Muscle of arm (tissue), 14 donors: ENCODE measurements at places on chromosomes 5 and 9. TPM values are rescaled to one million over a fixed set of nuclear protein-coding genes. Genes with fewer than 3 reads are reported as not detected.

GABRA1 gene
- not detected for polyA plus RNA-seq

NEUROG1 gene
- not detected for polyA plus RNA-seq

ARHGEF39 gene
- polyA plus RNA-seq: 5.0 TPM

AGXT2 gene
- polyA plus RNA-seq: 0.13 TPM

RFX3 gene
- polyA plus RNA-seq: not detected

DNA sequence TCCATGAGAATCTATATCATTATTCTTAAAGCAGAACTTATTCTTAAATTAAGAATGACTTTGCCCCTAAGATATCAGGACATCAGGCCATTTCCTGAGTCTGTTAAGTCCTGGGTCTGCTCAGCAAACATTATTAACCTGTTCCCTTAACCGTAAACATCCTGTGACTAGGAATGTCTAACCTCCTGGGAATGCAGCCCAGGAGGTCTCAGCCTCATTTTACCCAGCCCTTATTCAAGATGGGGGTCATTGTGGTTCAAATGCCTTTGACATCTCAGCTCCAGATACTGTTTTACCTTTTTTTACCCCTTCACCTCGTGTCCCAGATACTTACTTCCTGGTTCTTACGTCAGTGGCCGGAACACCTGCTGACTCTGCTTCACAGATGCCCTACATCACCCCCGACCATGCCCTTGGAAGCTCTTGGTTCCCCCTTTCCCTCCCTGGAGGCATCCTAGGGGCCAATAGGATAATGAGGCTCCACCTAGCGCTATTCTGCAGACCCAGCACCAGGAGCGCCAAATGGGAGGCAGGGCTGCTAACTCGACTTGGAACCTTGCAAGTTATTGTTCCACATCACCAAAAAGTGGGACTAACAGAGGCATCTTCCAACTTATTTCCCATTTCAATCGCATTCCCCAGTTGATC is 182.5 kb downstream of the MED10 start:
- DNase-seq: no peak

GRCh38 chr5:36079200-36079781 is 12.6 kb upstream of the UGT3A2 start:
- peak; percentile 15 for DNase-seq

- no peak for DNase-seq
Measured at GRCh38 chr5:77633207-77633675, 5.3 kb downstream of the OTP start.

DNA sequence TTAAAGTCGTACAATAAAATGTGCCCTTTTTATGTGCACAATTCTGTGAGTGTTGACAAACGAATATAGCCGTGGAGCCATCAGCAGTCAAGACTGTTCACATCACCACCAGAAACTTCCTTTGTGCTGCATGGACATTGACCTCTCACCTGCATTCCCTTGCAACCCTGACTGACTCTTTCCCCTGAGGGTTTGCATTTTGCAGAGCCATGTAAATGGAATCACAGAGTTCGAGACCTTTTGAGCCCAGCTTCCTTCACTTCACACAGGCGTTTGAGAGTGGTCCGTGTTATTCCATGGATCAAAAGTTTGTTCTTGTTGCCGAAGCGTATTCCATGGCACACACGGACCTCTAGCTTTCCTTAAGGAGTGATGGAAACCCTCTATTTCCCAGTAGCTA is 328.2 kb downstream of the DRD1 start:
- no peak for DNase-seq

DNA sequence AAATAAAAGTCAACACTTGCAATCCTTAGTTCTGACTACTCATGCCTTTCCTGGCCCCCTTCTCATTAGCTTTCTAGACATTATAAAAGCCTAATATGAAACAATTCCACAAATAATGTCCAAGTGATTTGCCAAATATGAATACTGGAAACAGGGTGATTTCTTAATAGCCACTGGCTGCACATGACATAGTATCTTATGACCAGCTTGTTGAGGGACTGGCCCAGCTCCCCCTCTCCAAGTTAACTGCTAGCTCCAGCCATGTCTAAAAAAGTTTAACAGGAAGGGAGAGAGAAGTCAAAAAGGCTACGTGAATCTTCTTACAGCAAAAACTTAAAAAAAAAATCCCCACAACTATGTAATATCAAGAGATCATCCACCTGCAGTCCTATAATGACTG is 1.5 kb downstream of the CERT1 start:
- DNase-seq: no peak

- DNase-seq: no peak
Measured at GRCh38 chr5:170223906-170224305, 8.9 kb upstream of the C5orf58 start.

DNA sequence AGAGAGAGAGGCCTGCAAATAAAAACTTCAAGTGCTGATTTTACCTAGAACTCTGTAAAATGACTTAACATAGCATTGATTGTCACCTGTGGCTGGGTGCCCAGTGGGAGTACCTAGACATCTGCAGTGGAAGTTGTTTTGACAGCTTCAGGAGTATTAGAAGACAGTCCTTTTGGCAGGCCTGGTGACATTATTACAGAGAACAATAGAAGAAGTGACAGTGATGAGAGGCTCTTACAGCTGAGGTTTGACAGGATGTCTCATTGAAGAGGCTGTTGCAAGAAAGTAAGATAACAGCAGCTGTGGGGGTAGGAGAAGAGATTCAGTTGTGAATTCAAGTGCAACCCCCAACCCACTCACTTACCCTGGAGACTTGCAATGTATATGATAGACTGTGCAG is 27.9 kb upstream of the MUSK start:
- DNase-seq: no peak

DNA sequence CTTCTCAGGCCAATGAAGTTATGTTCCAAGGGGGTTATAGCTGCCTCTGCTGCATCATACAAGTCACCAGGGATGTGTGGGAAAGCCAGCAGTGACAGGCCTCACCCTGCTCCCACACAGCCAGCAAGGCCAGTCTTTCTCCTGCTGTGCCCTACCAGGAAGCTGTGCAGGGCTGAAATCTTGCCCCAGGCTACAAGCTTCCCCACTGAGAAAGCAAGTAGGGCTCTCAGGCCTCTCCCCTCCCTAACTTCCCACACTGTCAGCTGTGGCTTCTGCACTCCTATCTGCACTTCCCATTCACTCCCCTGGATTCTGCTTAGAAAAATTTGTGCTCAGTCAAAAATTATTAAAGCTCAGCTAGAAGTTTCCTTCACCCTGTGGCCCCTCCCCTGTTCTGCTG is 611.2 kb upstream of the ZNF608 start:
- no peak for DNase-seq

DNA sequence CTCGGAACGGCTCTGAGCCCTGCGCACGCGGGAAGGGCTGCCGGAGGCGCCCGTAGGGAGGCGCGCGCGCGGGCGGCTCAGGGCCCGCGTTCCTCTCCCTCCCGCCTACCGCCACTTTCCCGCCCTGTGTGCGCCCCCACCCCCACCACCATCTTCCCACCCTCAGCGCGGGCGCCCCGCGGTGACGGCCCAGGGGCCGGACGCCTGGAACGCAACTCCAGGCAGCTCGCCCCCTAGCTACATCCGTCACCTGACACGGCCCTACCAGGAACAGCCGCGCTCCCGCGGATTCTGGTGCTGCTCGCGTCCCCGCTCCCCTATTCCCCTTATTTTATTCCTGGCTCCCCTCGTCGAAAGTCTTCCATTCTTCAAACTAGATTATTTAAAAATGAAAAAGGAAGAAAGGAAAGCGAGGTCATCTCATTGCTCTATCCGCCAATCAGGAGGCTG is at the start of gene CDKN2B-AS1:
CDKN2B-AS1 (plus strand) TSS at position 236 of the 450 bp plus-strand sequence.
- peak; percentile 44 for DNase-seq

GRCh38 chr9:2872250-2872930 is 28.5 kb upstream of the PUM3 start:
- peak; percentile 24 for DNase-seq

- DNase-seq: no peak
Measured at GRCh38 chr9:106961623-106962022, 98.7 kb downstream of the ZNF462 start.

GRCh38 chr9:112149211-112149610 is 25.9 kb downstream of the SUSD1 start:
- no peak for DNase-seq

DNA sequence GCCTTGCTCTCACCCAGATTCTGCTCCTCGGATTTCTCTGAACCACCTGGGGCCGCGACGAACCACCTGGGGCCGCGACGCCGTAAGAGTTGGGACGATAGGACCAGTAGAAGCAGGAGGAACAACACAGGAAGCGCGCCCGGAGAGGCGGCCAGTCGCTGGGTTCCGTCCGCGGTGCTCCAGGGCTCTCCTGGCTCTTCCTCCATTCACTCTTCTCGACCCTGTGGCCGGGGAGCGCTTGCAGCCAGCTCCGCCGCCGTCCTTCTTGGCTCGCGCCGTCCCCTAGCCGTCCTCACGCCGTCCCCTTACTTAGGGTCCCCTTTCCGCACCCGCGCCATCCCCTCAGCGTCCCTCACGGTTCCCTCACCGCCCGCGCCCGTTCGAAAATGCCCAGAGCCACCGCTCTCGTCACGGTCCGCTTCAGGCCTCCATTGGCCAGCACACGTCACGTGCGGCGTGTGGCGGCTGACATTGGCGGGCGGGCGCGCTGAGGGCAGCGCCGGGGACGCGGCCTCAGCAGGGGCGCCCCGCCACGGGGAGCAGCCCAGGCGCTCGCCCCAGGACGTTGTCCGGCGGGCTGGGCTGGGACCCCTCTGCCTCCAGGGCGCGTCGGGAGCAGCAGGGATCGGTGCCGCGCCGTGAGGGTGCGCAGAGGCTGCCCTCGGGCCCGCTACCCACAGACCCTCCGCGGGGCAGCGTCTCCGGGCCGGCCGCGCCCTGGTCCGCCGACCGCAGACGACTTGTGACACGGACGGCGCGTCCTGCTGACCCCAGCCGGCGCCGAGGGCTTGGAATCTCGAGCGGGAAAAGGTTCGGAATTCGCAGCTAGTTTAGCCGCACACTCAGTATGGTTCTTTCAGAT is 53.7 kb upstream of the PTPDC1 start:
- DNase-seq: peak; percentile 90

DNA sequence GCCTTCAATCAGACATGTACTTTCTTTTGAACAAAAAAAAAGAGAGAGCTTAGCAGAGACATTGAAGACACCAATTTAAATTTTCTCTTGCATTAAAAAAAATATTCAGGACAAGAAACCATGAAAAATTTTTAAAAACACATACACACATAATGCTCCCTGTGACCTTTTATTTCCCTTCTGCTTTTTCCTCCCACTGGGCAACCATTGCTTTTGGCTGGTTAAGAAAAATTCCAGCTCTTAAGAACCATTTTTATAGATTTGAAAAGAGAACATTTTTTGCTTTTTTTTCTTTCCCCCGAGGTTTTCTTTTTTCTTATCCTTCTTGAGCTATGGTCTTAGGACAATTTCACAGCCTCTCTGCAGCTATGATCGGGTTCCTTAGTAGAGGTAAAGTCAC is 6.1 kb upstream of the HMHB1 start:
- DNase-seq: no peak

DNA sequence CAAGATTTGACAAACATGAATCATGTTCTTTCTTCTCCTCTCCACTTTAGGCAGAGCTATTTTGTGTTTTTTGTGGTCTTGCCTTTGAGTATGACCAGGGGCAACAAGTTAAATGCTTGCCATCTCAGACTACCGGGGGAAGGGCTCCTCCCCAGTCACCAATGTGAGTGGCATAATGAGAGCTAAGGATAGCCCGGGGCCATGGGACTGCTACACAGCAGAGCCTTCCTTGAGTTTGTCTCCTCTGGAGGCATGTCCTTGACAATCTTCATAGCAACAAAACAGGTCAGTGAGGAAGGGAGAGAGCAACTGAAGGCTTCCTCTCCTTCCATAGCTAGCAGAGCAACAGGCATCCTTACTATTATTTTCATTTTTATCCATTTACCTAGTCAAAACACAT is 299.3 kb downstream of the ENC1 start:
- DNase-seq: no peak

DNA sequence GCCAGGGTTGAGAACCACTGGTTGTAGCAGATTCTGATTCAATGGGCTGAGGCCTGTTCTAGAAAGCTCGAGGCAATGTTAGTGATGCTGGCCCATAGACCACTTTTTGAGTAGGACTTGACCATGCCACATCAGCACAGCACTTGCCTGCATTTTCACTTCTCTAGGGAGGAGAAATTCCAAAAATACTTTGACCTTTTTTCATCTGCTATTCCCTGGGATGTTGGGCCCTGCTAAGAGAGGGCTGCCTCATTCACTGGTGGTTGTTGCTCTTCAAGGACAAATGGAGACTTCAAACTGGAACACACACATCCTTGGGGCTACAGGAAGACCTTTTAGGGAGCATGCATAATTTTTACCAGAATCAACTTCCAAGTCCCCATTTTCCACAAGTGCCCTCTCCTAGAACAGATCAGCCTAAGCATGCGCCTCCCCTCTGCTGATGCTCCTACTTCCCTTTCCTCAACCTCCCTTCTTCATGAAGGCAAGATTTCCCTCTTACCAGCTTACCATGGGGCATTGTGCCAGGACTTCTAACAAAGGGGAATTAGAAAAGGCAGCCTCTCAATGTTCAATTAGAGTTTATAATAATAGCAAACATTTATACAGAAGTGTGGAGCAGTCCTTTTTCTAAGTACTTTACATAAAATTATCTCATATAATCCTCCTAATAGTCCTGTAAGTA is 12.7 kb upstream of the TGFBI start:
- DNase-seq: no peak

GRCh38 chr9:98606730-98607129 is 102.0 kb downstream of the GABBR2 start:
- no peak for DNase-seq

GRCh38 chr5:173055722-173055982 is 500 bp upstream of the CREBRF start:
- no peak for DNase-seq
